ENCODE measurements at places on chromosomes 3 and 15. TPM values are rescaled to one million over a fixed set of nuclear protein-coding genes. Genes with fewer than 3 reads are reported as not detected.

The PTX3 gene
- total RNA-seq, result 3,941 TPM

The CD80 gene
- not detected for total RNA-seq

The ARHGEF26 gene
- 5.8 TPM for total RNA-seq

The KCNH8 gene
- not detected for total RNA-seq

The LRTM1 gene
- total RNA-seq, result not detected

The GPR160 gene
- 3.1 TPM for total RNA-seq

The ARHGAP11A gene
- 6.3 TPM for total RNA-seq

The KBTBD8 gene
- total RNA-seq, result 2.0 TPM

The CPLX3 gene
- total RNA-seq, result not detected

The ZDHHC23 gene
- total RNA-seq, result 2.9 TPM

The CHRFAM7A gene
- total RNA-seq, result not detected

The CLDN18 gene
- not detected for total RNA-seq

The SLC12A1 gene
- not detected for total RNA-seq

The REC114 gene
- not detected for total RNA-seq

The PIGX gene
- 26.7 TPM for total RNA-seq

The NKIRAS1 gene
- total RNA-seq, result 10.7 TPM

The B3GALNT1 gene
- total RNA-seq, result 5.8 TPM

The BSN gene
- total RNA-seq, result 0.36 TPM

The WNT5A gene
- 14.6 TPM for total RNA-seq

The CYP8B1 gene
- not detected for total RNA-seq

The ALDH1A2 gene
- 38.3 TPM for total RNA-seq

The AHSG gene
- not detected for total RNA-seq

The PSMA4 gene
- 183 TPM for total RNA-seq

The FBLN2 gene
- total RNA-seq, result 485 TPM

The CD96 gene
- total RNA-seq, result 0.32 TPM

The PRR23A gene
- total RNA-seq, result not detected

The THOC7 gene
- total RNA-seq, result 52.2 TPM

The C2CD4A gene
- 7.9 TPM for total RNA-seq

The NMNAT3 gene
- not detected for total RNA-seq

The MON1A gene
- total RNA-seq, result 13.0 TPM

The LTF gene
- under 0.01 TPM for total RNA-seq

The CCR4 gene
- total RNA-seq, result 0.32 TPM

The ZNF660 gene
- total RNA-seq, result 0.32 TPM

The VGLL3 gene
- 74.9 TPM for total RNA-seq

The DNAJB8 gene
- total RNA-seq, result not detected

The PPARG gene
- 19.1 TPM for total RNA-seq

The ANKRD63 gene
- not detected for total RNA-seq

The FETUB gene
- not detected for total RNA-seq

The MELTF gene
- 60.3 TPM for total RNA-seq

The KIF9 gene
- 5.3 TPM for total RNA-seq

The P3H2 gene
- total RNA-seq, result 13.9 TPM

The CRYBG3 gene
- 18.5 TPM for total RNA-seq

The DVL3 gene
- total RNA-seq, result 34.8 TPM

The SIDT1 gene
- total RNA-seq, result not detected

The COPS2 gene
- 53.1 TPM for total RNA-seq

The GOLGA6L7 gene
- not detected for total RNA-seq

The SPSB4 gene
- not detected for total RNA-seq

The OR5K4 gene
- total RNA-seq, result not detected

The SCG3 gene
- not detected for total RNA-seq

The ZNF501 gene
- total RNA-seq, result 11.9 TPM

The TEX264 gene
- 78.0 TPM for total RNA-seq
